ENCODE measurements at places on chromosomes 12 and 14.
A peak's percentile ranks its signal among the peaks of the same experiment; 100 is the strongest.

DNA sequence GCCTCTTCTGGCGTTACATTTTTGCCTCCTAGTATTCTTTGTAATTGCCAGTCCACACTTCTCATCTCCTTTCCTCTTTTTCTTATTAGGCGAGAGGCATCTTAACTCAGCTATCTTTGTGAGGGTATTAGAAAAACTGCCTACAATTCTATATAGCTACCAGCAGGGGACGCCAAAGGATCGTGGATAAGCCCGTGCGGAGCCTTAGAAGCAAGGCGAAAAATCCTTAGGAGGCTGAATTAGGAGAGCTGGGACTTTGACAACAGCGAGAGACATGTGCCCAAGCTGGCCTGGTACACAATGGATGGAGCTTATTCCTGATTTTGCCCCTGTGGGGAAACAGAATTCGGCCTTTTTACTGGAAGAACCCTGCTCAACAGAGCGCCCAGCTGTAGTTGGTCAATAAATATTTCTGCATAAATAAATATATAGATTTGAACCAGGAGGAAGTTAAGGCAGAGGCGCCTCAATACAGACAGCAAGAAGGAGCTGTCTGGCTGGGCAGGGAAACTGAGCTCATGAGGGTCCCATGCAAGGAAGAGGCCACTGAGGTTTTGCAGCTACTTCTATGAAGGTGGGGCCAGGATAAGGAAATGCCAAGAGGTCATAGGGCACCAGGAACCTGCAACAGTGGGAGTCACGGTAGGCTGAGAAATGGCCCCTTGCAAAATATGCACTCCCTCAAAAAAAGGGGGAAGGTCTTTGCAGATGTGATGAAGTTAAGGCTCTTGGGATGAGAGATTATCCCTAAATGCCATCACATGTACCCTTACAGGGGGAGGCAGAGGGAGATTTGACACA lies 14.6 kb upstream of the RBM19 start:
- peak; percentile 47 for DNase-seq

- DNase-seq: peak; percentile 61
These were observed 495 bp downstream of the ADIPOR2 start for GRCh38 chr12:1691123-1692007.

DNA sequence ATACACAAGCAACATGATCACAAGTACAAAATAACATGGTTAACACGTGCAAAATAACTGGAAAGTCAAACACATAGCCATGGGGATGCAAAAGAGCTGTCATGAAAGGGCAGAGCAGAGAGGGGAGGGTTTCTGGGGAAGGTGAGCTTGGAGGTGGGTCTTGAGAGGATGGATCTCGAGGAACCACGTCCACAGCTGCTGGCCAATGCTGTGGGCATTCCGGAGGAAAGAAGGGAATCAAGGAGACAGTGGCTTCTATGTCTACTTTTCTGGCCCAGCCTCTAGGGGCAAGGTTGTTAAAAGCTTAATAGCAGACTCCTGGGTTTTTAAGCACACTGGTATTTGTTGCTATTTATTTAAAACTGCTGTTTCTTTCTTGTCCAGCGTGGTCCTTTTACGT lies 8.4 kb upstream of the MYH7 start:
- no peak for DNase-seq

GRCh38 chr14:101465795-101466448 lies 95.4 kb upstream of the DIO3 start:
- no peak for DNase-seq

DNA sequence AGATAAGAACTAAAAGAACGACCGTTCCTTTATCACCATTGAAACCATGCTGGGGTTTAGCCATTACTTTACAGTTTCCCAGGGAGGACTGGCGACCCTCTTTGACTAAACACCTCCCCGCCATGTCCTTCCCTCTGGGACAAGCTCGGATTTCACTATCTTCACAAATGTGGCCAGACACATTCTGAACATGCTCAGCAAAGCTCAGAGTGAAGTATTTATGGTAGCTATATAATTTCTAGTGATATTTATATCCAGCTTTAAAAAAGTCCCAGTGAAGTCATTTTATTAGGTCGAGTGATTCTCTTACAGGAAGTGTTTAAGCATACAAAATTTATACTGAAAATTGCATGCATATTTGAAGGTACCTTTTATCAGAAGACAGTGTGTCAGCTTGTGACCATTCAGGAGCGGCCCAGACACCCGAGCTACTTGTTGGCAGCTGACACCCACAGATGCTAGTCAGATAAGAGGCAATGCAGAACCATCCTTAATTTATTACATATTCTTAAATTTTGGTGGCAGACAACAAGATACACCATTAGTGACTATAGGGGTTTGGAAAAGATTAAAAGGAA lies 36.8 kb downstream of the NIN start:
- no peak for DNase-seq

DNA sequence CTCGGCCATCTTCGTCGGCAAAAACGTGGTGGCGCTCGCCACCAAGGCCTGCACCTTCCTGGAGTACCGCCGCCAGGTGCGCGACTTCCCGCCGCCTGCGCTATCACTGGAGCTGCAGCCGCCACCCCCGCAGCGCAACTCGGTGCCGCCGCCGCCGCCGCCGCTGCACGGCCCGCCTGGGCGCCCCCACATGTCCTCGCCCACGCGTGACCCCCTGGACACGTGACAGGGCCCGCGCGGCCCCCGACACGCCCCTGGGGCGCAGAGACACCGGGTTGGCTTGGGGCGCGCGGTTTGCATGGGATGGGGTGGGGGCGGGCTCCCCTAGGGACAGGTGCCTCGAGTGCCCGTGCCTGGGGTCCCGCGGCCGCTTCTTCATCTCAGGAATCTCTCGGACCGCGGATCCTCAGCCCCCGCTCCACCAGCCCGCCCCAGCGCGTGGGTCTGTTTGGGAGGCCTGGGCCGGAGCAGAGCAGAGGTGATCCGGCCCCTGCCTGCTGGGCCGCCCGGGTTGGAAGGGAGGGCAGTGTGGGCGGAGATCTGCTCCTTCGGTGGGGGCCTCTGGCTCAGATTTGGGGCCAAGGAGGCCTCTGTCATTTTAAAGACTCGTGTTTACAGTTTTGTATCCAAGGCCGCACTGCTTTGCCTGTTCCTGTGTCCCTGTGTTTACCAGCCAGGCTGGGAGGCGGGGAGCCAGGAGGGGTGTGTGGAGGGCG lies 3.3 kb downstream of the TMEM121 start:
- no peak for DNase-seq

DNA sequence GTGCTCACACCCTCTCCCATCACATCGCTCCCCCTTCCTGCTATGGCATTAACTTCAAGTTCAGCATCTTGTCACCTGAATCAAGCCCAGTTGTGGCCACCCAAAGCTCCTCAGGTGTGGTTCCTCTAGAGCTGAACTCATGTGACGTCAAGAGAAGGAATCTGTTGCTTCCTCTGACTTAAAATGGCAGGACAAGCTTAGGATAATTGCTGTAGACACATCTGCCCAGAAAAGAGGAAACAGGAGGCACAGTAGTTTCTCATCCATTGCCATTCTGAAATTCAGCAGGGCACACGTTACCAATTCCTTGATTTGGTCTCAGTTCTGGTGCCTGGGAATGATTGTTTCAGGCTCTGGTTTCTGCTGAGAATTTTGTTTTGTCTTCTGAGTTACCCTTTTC lies 52.1 kb downstream of the RCOR1 start:
- DNase-seq: no peak

DNA sequence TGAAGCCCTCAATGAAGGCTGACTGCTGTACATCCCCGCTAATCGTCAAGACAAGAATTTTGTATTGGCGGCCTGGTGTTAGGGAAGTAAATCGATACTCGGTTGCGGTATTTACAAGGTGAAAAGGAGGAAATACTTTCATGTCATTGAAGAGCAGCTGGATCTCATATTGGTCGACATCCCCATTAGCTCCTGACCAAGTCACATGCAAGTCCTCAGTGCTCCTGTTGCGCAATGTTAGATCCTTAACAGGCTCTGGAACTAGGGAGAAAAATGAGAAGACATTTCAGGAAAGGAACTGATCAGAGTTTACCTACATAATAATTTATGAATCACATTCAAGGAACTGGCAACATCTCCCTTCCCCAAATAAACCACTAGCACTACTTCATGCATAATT lies 66.2 kb downstream of the PTPRB start:
- DNase-seq: no peak

DNA sequence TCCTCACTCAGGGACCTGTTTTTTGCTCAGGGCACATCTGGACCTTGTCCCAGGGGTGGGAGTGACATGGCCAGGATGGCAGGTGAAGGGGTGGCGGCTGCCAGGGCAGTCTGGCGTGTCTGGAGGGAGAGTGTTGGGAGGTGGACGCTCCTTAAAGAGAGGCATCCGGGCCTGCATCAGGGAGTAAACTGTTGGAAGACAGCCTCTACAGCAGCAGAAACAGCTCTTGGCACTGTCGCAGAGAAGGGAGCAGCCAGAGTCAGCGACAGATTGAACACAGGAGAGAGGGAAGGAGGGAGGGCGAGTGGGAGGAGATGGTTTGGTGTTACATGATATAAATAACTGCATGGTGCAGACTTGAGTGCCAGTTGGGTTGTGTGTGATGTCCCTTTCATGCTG lies 52.8 kb downstream of the IGF1 start:
- DNase-seq: no peak
